HFFc6 (cell line): ENCODE measurements at places on chromosomes 5 and 9. TPM values are rescaled to one million over a fixed set of nuclear protein-coding genes. Genes with fewer than 3 reads are reported as not detected.

Gene TCF7
- 0.97 to 3.5 TPM (median 1.9 TPM) in 3 replicates for total RNA-seq

DNA sequence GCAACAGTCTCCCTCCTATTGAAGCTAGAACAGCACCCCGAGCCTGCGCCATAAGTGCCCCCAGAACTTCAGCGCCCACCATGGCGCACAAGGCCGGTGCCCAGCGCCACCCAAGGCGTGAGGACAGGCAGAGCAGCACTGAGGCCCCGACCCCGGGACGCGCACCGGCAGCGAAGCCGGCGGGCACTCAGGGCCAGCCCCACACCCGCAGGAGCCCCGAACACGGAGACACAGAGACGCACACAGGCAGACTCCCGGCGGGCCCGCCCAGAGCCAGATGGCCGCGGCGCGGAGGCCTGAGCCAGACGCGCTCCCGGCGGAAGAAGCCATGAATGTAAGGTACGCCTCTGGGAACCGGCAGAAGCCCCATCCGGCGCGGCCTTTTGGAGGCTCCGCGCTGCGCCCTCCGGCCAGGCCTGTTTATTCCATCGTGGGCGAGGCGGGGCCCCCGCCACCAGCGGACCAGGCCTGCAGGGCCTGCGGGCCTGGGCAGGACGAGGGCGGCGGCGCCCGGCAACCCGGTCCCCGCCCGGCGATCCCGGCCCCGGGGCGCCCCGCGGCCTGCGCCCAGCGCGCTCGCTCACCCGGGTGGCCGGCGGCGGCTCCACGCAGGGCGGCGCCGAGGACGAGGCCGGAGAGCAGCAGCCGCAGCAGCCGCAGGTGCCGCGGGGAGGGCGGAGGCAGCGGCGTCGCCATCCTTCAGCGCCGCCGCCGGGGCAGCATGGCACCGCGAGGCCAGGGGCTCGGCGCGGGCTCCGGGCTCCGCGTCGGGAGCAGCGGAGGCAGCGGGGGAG, 486 bp downstream of the NPDC1 start:
- peak; percentile 20 for DNase-seq

- no peak for DNase-seq
Observed at GRCh38 chr5:43256261-43256966, 56.8 kb downstream of the HMGCS1 start.

DNA sequence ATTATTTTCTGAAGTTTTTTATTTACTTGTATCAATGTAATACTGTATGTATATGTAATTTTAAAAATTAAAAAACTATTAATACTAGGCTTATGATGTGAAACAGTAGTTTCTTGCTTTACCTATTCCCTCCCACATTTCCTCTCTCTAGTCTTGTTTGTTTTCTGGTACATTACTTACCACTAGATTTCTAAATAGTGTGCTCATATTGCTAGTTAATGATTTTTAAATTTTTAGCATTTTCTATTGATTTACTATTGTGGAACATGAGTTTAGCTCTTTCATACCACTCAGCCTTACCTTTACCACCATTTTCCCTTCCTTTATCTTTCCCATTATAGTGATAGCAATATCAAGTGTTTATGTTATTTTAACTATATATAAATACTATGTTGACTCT, 39.3 kb downstream of the UBE2R2 start:
- DNase-seq: no peak

Gene SUSD1
- 3.3 to 8.6 TPM (median 3.5 TPM) in 3 replicates for total RNA-seq

Gene IRX1
- total RNA-seq: not detected in 3 replicates

DNA sequence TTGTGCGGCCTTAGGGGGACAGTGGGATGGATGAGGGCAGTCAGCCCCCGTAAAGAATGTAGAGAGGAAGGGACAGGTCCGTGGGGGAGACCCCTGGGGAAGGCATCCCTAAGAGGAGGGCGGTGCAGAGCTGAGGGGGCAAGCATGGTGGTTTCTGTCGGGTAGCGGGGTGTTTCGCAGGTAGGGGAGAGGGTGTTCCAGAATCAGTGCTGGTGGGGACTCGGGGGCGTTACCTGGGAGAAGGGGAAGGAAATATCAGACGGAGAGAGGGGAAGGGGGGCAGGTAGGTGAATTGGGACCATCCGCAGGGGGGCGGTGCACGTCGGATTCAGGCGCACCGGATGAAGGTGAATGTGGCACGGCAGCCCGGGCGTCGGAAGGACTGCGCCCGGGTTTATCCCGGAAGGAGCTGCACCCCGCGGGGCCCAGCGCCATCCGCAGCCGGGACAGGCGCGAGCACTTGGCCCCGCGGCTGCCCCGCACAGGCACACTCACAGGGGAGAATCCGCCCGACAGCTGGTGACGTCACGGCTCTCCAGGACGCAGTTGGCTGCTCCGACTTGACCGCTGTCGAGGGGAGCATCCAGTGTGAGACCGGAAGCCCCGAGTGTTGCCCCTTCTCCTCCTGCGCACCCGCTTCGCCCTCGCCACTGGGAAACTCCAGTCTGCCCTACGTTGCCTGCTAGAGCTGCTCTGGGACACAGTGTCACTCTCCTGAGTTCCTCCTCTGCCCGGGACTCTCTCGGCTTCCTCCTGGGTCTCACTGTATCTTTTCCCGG, 1.3 kb downstream of the CD72 start:
- DNase-seq: no peak

DNA sequence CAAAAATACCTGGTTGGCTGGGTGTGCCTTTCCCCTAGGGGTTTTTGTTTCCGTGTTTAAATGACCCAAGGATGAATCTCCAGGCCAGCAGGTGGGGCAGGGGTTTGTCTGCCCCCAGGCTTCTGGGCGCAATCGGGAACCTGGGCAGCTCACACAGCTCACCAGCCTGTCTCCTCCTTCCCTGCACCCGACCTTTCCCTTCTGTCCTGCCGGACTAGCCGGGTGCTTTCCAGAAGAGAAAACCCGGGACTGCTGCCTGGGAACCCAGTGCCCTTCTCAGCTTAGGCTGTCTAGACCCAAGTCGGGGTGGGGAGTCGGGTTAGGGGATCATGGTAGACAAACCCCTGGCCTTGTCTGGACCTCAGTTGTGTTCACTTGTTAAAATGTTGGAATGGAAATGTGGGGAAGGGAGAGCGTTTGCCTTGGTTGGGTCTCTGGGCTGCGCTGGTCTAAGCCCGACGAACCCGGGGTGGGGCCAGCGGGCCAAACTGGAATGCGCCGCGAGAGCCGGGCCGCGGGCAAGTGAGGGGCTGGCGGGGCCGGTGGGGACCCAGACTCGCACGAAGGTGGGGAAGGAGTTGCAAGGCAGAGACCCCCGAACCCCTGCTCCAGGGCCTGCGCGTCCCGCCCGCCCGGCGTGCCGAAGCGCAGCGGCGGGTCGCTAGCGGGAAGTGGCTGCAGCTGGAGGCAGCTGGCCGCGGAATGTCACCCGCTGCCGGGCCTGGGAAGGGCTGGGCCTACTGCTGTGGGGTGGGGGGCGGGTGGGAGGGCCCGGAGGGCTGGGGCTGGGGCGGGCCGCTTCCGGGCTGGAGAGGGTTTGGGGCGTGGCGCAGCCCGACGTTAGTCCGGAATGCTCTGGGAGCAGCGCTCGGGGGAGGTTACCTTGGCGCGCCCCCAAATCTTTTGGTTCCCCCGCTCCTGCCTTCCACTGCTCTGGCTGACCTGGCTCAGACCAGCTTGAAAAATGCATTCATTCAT, 84.6 kb downstream of the DAB2IP start:
- DNase-seq: no peak

GRCh38 chr5:40869384-40869783, 28.2 kb downstream of the CARD6 start:
- DNase-seq: no peak

DNA sequence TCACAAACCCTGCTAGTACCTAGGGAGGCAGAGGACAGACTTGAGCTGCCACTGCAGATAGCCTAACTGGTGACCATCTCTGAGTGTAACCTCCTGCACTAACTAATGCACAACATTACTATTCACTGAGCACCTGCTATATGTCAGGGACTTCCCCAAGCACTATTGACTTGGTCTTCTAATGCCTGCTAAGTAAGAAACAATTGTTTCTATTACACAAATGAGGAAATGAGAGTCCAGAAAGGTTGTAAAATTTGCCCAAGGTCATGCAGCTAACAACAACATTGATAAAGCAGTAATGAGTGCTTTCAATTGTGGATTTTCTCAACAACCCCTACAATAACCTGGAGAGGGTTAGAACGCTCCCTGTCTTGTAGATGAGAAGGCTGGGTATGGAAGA, 183.7 kb downstream of the ZNF462 start:
- no peak for DNase-seq
